ENCODE measurements at places on chromosomes 13 and 19. TPM values are rescaled to one million over a fixed set of nuclear protein-coding genes. Genes with fewer than 3 reads are reported as not detected.

MTUS2 gene
- not detected for total RNA-seq

SMIM24 gene
- total RNA-seq: not detected

CLEC4G gene
- total RNA-seq: not detected

ZNF534 gene
- not detected for total RNA-seq

IZUMO2 gene
- not detected for total RNA-seq

TMEM238 gene
- not detected for total RNA-seq

KCNRG gene
- not detected for total RNA-seq

TMPRSS9 gene
- total RNA-seq: not detected

OR10H1 gene
- total RNA-seq: not detected

WDR88 gene
- total RNA-seq: not detected

CELF5 gene
- total RNA-seq: 1.3 TPM

ZNF285 gene
- 1.6 TPM for total RNA-seq

CGB5 gene
- not detected for total RNA-seq

KLHL1 gene
- total RNA-seq: not detected

MAP4K1 gene
- total RNA-seq: 0.16 TPM

KCNN4 gene
- total RNA-seq: not detected

SHISA7 gene
- total RNA-seq: not detected

RPL21 gene
- 1,496 TPM for total RNA-seq

CDX2 gene
- not detected for total RNA-seq

MED4 gene
- total RNA-seq: 20.4 TPM

EPSTI1 gene
- 0.54 TPM for total RNA-seq

ATXN8OS gene
- not detected for total RNA-seq

SH3GL1 gene
- total RNA-seq: 105 TPM

SEMA6B gene
- total RNA-seq: 9.7 TPM

KLK14 gene
- not detected for total RNA-seq

ZNF799 gene
- total RNA-seq: 1.1 TPM

ZIC2 gene
- total RNA-seq: not detected

SLC46A3 gene
- total RNA-seq: 3.9 TPM

MATK gene
- not detected for total RNA-seq

BEST2 gene
- not detected for total RNA-seq

THAP8 gene
- 15.2 TPM for total RNA-seq

HIPK4 gene
- not detected for total RNA-seq

OXGR1 gene
- total RNA-seq: not detected

OR7D4 gene
- total RNA-seq: not detected

PLVAP gene
- 3.6 TPM for total RNA-seq

RGCC gene
- total RNA-seq: 8.3 TPM
